Naive B cell (primary cell): ENCODE measurements at places on chromosomes 16 and 17.
A peak's percentile ranks its signal among the peaks of the same experiment; 100 is the strongest.

DNA sequence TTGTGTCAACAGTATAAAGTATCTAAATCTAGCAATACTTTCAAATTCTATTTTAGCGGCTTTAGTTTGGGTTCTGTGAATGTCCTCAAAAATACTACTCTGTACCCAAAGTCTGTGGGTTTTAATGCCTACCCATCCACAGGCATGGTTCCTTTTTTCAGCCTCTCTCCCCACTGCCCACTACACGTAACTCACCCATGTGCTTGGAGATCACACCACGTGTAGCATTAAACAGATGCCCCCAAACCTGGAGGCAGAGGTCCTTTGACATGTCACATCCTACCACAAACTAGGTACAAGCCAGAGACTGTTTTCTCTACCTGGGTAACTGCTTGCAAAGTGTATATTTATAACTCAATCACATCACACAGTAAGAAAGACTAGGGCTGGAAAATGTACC lies 5.4 kb downstream of the DYNC1LI2 start:
- no peak for DNase-seq

- DNase-seq: peak; percentile 12
Observed at GRCh38 chr17:19003543-19004420, 782 bp downstream of the FAM83G start.

GRCh38 chr16:15398618-15399316 lies 3.2 kb downstream of the MPV17L start:
- DNase-seq: no peak

- no peak for DNase-seq
Observed at GRCh38 chr16:1486551-1487390, 2.0 kb downstream of the PTX4 start.

GRCh38 chr17:37769050-37769449 lies 24.2 kb upstream of the HNF1B start:
- DNase-seq: no peak

DNA sequence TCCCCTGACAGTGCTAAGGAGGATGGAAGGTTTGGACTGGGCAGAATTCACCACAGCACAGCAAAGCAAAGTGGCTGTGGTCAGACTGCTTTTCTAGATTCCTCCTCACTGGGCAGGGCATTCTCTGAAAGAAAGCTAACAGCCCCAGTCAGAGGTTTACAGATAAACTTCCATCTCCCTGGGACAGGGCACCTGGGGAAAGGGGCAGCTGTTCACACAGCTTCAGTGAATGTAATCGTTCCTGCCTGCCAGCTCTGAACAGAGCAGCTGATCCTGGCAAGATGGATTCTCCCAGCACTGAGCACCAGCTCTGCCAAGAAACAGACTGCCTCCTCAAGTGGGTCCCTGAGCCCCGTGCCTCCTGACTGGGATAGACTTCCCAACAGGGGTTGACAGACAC lies 42.4 kb upstream of the KIF2B start:
- no peak for DNase-seq

DNA sequence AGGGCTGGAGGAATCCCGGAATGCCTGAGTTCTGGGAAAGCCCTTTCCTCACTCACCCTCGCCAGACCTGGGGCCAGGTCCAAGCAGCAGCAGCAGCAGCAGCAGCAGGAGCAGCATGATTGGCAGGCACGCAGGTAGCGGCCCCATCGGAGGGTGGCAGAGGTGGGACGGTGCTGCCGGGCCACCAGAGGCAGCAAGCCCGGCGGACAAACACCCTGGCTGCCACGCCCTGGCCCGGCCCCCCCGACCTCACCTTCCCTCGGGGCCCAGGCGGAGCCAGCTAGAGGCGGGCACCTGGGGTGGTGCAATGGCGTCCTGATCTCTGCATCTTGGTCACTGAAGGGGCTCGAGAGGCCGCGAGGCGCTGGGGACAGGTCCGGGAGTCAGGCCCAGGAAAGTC lies 122.4 kb downstream of the LAT start:
- DNase-seq: no peak

DNA sequence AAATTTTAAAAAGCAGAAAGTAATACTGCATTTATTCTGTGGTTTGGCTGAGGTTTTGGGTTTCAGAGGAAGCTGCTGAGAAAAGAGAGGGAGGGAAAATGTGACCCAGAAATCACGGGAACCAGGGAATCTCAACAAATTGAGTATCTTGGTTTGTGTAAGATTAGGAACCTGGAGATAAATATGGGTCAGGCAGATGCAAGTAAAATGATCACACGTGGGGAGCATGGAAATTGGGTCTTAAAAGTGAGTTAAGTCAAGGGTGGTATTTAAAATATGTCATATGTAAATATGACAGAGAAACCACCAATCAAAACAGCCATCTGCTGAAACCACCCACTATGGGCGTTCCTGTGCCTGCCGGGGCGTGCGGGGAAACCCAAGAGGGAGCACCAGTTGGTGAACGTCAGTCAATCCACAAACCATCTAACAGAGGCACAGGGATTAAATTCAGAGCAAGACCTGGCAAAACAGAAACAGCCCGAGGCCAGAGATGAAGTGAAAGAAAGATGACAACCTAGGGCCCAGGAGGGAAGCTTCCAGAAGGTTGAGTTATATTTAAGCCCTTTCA lies 33.4 kb downstream of the CDH13 start:
- DNase-seq: no peak

DNA sequence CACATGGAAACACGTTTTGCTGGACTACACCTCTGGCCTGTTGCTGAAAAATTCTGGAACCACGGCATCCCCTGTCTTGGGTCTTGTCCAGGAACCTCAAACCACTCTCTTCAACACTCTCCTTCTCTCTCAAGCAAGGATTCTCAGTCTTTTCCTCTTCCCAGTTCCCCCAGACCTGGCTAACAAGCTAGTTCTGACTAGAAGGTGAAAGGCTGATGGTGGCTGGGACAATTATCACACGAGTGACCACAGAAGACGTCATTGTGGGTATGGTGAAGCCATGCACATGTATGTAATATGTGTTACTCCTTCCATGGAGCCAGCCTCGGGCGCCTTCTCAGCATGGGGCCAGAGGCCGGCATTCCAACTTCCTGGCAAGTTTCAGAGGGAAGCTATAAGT lies 123.0 kb downstream of the CDYL2 start:
- DNase-seq: no peak

GRCh38 chr17:5832886-5833285 lies 237.3 kb upstream of the WSCD1 start:
- no peak for DNase-seq

DNA sequence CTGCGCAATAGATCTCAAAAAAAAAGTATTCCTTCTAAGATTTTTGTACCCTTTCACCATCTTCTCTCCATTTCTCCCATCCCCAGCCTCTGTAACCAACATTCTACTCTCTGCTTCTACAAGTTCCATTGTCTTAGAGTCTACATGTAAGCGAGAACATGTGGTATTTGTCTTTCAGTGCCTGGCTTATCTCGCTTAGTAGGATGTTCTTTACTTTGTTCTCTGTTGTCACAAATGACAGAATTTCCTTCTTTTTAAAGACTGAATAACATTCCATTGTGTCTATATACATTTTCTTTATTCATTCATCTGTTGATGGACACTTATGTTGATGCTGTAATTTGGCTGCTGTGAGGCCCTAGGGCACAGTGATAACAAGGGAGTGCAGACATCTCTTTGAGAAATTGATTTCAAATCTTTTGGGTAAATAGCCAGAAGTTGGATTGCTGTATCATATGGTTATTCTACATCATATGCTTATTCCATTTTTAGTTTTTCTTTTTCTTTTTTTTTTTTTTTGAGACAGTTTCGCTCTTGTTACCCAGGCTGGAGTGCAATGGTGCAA lies 37.7 kb upstream of the MYH10 start:
- DNase-seq: no peak

DNA sequence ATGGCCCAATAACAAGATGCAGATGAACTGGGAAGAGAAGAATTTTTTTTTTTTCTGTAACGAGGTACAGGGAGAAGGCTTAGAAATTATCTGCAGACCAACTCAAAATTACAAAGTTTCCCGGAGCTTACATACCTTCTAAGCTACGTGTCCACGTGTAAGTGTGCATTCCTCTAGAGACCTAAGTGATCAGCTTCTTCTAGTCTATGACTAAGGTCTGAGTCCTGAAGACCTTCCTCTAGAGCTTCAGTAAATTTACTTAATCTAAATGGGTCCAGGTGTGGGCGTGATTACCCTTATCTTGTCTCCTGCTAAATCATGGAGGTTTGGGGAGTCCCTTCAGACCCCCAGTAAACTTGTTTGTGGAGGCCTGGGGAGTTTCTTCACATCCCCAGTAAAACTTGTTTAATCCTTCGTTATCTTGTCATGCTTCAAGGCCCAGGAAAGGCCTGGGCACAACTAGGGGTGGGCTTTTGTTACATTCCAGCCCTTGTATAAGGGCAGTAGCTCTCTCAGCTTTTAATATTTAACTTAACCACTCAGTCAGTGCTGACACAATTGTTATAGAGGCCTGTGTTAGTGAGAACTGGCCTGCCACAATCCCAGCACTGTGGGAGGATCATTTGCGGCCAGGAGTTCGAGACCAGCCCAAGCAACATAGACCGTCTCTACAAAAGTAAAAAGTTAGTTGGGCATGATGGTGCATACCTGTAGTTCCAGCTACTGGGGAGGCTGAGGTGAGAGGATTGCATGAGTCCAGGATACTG lies 342.3 kb downstream of the SNX29 start:
- no peak for DNase-seq

DNA sequence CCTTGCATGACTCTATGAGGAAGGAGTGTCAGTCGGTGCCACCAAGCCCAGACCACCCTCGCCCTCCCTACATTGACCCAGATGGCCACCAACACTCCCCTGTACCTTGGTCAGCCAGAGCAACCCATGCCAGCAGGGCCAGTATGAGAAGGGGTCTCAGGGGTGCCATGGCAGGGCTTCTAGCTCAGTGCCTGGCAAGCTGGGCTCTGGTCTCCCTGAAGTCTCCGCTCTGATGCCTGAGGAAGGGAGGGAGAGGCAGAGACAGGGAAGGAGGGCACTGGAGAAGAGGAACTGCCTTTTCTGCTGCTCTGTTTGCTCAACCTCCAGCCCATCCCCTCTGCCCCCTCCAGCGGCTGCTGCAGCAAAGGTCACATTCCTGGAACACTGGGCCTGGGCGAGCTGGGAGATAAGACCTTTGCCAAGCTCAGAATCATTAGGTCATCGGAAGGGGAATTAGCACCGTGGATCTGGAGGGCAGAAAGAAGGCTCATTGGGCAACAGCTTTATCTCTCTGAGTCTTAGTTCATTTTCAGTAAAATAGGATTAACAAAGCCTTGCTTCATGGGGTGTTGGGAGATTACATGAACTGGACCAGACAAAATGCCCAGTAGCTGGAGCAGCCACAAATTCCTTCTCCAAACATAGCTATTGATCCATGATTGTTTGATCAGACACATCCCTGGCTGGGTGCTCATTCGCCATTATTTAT lies at the start of gene VTN:
Gene VTN, minus strand, starts transcription at position 273 of the 709 bp plus-strand sequence. Its CDS starts 104 bp downstream, at position 169.
- no peak for DNase-seq

DNA sequence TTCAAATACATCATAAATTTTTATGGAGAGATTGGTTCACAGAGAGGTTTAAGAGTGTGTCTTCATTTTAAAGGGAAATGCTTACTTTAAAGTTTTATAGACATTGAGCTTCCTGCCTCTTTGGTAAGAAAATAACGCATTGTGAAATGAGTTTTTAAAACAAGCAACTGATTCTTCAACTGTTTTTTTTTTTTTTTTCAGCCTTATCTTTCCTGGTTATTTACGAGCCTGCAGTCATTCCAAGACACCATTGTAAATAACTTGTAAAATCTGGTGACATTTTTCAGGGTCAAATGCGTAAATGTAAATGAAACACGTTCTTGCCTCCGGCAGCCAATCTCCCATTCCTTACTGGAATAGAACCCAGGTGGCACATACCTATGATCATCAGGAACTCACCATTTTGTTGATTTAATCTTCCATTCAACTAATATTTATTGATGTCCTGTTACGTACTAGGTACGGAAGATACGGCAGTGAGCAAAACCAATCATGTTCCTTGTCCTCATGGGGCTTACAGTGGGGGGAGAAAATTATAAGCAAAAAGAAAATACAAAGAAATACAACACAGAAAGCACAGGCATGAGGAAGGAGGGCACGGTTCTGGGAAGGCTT lies 33.2 kb upstream of the CDYL2 start:
- no peak for DNase-seq

DNA sequence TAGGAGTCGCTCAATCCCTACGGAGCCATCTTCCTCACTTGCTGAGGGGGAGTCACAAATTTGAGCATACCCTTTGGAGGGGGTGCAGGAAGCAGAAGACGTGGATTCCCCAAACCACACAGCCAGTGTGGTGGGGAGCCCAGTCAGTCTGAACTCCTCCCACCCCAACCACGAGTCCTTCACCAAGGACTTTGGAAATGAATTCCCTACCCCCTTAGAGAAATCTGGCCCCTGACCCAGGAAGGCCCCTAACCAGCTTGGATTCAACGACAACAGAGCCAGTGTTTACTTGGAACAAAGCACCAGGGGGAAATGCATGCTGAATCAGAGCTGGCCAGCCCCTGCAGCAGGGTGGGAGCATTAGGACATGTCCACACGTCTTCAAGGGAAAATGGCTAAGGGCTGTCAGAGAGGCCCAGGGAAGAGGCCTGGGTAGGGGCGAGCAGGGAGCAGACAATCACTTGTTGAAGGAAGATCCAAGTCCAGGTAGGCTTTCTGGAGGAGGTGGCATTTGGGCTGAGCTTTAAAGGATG lies 5.5 kb upstream of the TMEM92 start:
- DNase-seq: no peak

DNA sequence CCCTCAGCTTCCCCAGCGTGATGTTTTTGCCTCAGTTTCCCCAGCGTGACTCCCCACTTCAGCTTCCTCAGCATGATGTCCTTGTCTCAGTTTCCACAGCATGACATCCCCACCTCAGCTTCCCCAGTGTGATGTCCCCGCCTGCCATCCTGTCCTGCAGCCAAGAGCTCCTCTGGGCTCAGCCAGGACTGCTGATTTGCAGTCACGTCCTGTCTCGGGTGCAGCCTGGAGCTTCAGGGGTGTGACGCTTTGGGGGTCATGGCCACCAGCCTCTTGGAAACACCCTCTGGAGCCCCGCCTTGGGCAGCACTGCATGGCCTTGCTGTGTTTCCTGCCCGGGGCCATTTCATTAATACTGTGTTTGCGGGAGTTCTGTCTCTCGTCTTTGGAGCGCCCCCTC lies 16.5 kb upstream of the NUDT16L1 start:
- DNase-seq: no peak

DNA sequence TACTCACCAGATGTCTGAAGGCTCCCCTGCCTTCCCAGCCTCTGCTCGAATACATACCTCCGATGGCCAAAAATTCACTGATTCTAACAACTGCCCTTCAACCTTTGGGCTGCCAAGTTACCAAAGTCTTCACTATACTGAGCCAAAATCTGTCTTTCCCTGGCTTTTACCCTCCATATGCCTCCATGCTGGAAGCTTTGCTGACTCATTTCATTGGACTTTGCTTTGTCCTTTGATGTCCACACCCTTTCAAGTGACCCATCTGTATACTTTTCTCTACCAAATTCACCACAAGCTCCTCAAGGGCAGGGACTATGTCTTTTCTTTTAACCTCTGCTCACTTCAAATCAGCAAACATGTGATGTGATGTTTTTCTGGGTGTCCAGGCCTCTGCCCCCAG lies 21.0 kb upstream of the MTMR4 start:
- no peak for DNase-seq
